RKO (cell line): ENCODE measurements at places on chromosomes 6 and 20.

- no peak for DNase-seq
Observed at GRCh38 chr6:36195471-36196112, 952 bp upstream of the BRPF3 start.

DNA sequence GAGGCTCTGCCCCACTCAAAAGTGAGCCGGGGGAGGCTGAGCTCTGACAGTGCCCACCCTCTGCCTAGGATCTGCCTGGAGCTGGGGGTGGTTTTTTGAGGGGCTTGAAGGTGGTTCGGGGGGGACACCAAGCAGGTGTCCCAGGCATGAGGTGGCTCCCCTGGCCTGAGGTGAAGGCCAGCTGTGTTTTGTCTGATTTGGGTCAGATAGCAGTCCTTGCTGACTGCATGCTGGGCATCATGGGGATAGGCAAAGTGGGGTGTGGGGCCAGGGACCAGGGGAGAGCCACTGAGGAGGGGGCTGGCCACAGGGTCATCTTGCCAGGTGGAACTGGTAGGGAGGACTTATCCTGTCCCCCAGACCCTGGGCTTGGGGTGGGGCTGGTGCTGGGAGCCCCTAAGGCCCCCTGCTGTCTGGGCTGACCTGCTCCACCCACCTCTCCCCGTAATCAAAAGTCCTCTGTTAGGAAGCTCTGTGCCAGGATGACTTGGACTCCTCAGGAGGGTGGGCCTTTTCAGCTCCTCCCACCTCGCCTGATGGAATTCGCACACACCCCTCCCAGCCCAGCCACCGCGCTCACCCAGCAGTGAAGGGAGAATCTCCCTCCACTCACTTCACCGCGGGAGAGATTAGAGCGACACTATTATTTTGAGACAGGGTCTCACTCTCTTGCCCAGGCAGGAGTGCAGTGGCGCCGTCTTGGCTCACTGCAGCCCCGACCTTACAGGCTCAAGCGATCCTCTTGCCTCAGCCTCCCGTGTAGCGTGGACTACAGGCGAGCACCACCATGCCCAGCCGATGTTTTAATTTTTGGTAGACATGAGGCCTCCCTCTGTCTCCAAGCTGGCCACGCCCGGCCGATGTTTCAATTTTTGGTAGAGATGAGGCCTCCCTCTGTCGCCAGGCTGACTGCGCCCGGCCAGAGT is 1.5 kb upstream of the COL9A3 start:
- no peak for DNase-seq

DNA sequence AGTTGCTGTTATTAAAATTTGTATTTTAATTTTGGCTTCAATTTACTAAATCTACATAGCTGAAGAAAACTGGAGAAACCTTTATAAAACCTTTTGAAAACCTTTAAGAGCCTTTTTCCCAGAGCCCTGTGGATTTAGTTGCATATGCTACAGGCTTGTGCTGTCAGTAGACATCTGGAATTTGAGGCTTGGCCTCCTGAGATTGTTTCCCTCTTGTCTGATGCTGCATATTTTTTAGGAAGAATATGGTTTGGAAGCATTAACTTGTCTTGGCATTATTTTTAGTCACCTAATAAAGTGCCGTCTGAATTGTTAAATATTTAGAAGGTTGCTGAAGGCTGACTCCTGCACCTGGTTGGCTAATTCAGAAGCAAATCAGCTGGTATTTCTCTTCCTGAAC is 369.4 kb downstream of the UTRN start:
- no peak for DNase-seq

DNA sequence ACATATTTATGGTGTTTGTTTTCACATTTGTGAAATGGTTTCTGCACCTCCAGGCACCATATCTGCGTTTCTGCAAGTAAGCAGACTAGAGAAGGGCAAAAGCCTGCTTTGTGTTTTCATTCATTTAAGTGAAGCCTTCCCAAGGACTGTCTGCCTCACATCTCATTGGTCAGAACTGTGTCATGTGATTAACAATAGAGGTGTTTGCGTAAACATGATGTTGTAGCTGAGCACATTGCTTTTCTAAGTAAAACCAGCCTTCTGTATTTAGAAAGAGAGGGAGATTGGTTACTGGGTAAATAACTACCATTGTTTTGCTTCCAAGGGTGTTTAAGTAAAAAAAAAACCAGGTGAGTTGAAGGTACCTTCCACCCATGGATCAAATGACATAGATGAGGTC is 39.7 kb downstream of the SH3BGRL2 start:
- no peak for DNase-seq

DNA sequence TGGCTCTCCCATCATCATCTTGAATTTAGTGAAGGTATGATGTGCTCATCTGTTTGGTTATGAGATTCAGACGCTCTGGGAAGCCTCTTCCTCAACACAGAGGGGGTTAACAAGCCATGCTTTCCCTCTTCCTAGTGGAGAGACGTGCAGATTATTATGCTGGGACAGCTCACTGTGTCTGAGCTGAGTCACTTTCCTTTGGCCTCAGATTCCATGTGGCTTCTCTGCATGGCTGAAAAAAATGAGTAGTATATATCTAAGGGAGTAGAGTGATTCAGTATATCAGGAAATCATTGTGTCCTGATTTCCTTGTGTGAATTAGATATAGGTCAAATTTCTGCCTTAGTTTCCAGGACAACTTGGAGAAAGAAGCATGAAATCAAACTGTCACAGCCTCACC is 52.6 kb downstream of the FIG4 start:
- DNase-seq, result peak; percentile 89

- DNase-seq, result no peak
Observed at GRCh38 chr6:38086346-38086745, 266.8 kb downstream of the ZFAND3 start.

DNA sequence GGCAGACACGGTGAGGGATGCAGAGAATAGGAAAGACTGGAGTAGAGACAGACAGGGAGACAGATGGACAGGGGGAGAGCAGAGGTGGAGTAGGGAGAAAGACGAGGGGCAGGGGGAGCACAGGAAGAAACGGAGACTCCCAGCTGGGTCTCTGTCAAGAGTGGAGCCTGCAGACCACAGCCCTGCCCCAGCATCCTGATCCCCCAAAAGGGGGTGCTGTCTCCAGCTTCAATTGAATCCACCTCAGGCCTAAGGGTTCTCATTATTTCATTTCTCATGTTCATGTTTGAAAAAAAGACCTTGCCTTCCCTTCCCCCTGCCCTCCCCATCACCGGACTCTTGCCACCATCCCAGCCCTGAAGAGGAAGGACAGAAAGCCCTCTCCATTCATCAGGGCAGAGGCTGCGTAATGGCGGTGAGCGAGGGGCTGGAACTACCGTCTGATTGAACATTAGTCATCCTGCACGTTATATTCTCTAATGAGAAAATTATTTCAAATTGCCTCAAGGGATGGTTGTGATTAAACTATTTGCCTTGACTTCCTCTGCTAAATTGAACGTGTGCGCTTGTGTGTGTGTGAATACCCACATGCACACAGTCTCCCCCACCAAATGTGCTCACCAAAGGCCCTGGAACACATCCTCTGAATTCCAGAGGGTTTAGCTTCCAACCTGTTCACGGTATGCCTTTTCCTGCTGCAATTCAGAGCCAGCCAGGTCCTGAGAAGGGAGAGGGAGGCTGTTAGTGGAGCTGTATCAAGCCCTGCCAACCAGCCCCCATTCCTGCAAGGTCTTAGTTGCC is 98.3 kb downstream of the CDC5L start:
- no peak for DNase-seq
